CD4-positive, CD25-positive, alpha-beta regulatory T cell (primary cell): ENCODE measurements at places on chromosomes 1 and 21. TPM values are rescaled to one million over a fixed set of nuclear protein-coding genes. Genes with fewer than 3 reads are reported as not detected.

DNA sequence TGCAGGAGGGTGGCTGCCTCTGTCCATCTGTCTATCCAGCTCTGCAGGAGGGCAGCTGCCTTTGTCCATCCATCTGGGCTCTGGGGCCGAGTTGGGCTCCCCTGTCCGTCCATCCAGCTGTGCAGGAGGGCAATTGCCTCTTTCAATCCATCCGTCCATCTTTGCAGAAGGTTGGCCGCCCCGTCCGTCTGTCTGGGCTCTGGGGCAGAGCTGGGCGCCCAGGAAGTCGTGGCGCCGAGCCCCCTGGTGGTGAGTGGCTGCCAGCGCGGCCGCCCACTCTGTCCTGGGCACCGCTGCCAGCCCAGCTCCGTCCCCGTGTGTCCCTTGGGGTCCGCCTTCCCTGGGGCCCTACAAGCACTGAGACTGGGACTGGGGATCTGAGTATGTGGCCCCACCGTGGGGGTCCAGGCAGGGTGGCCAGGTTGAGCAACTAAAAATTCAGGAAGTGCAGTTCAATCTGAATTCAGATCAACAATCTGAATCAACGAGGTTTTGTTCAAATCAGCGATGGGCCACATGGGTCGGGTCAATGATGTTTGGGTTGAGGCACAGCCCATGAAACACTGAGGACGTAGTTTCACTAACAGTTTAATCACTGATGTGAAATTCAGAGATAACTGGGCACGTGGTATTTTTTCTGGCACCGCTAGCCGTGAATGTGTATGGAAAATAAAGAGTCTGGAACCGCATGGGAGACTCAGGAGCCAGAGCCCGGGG is 99.1 kb upstream of the ACTRT2 start:
- no peak overlapping the region for H3K27ac ChIP-seq
- no peaks in the 10 kb centered on the region for H3K36me3 ChIP-seq
- H3K27me3 ChIP-seq: no peaks in the 10 kb centered on the region
- peak; percentile 2 for DNase-seq
- no peaks in the 10 kb centered on the region for H3K4me1 ChIP-seq

DNA sequence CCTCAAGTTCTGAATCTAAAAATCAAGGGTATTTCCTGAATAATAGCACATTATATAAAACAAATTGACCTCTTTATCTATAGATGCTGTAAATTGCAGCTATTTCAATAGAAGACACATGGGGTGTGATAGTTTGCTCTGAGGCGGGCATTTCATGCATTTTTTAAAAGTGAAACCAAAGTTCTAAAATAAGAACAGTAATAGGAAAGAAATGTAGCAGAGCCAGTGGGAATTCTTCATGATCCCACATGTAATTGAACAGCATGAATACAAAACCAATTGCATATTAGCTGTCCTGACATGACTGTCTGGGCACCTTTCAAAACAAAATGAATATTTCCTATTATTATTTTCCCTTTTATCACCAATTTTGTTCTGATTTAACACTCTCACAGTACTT is 85.0 kb downstream of the RGS21 start:
- H3K27me3 ChIP-seq: no peaks in the 10 kb centered on the region
- H3K4me1 ChIP-seq: no peaks in the 10 kb centered on the region
- H3K36me3 ChIP-seq: no peaks in the 10 kb centered on the region
- DNase-seq: no peak
- H3K27ac ChIP-seq: no peak overlapping the region
- H3K4me3 ChIP-seq: no peak overlapping the region

- no peak overlapping the region for H3K27ac ChIP-seq
- no peaks in the 10 kb centered on the region for H3K4me1 ChIP-seq
- no peaks in the 10 kb centered on the region for H3K27me3 ChIP-seq
- H3K4me3 ChIP-seq: no peak overlapping the region
- H3K36me3 ChIP-seq: no peaks in the 10 kb centered on the region
- no peak for DNase-seq
Observed at GRCh38 chr1:43506233-43506632, 24.4 kb upstream of the PTPRF start.

The GLRX2 gene
- 5.2 TPM for total RNA-seq

GRCh38 chr1:92585831-92586230 is 99.1 kb upstream of the GFI1 start:
- H3K4me3 ChIP-seq: no peak overlapping the region
- peaks cover 23% of the 10 kb centered on the region for H3K4me1 ChIP-seq
- no peak overlapping the region for H3K27ac ChIP-seq
- H3K27me3 ChIP-seq: no peaks in the 10 kb centered on the region
- H3K36me3 ChIP-seq: no peaks in the 10 kb centered on the region

DNA sequence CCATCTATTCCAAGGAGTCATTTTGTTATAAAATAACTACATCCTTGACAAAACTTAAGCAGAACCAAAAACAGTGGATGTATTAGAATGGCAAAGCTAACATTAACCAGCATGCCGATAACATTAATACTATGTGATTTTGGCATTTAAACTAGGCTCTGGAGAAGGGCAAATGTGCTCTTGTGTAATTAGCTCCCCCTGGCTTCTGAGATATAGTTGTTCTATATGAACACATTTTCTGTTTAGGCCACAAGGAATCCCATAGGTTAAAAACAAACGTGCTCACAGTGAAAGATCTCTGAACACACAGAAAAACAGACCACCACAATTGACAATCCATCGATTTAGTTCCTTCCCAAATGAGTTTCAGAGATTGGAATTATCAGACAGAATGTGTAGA is 57.4 kb upstream of the TARS2 start:
- H3K27me3 ChIP-seq: no peaks in the 10 kb centered on the region
- no peak overlapping the region for H3K27ac ChIP-seq
- no peak overlapping the region for H3K4me3 ChIP-seq
- peak; percentile 30 for DNase-seq

GRCh38 chr1:207418351-207418750 is 35.8 kb upstream of the CR2 start:
- H3K36me3 ChIP-seq: no peaks in the 10 kb centered on the region
- peaks cover 2% of the 10 kb centered on the region for H3K27me3 ChIP-seq
- H3K27ac ChIP-seq: no peak overlapping the region

- no peaks in the 10 kb centered on the region for H3K4me1 ChIP-seq
- H3K27ac ChIP-seq: no peak overlapping the region
- DNase-seq: no peak
- H3K36me3 ChIP-seq: no peaks in the 10 kb centered on the region
- no peak overlapping the region for H3K4me3 ChIP-seq
Observed at GRCh38 chr1:183241471-183241870, 55.4 kb downstream of the LAMC2 start.

GRCh38 chr1:194372266-194372665 is 1185.9 kb upstream of the B3GALT2 start:
- no peaks in the 10 kb centered on the region for H3K36me3 ChIP-seq
- no peaks in the 10 kb centered on the region for H3K4me1 ChIP-seq
- H3K27me3 ChIP-seq: no peaks in the 10 kb centered on the region
- no peak overlapping the region for H3K4me3 ChIP-seq

The SLC37A1 gene
- 18.8 TPM for total RNA-seq

DNA sequence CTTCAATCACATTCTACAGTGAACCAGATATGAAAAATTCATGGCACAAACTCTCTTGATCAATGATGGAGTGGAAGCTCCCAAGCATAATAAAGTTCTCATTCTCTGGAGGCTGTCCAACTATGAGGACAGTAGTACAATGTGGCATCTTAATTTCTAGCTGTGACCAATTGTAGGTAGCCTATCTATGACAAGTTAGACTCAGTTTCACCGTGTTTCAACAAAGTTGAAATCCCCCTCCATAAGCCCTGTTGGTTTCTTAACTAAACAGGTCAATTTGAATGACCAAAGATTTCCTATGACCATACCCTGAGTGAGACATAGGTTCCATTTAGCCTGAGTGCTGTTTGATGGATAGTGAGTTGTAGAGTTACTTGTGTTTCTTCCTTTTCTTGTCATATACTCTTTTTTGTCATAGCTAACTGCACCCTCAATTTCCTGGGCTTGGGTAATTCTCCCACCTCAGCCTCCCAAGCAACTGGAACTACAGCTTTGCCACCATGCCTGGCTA is 11.8 kb downstream of the PATJ start:
- H3K27ac ChIP-seq: no peak overlapping the region
- H3K4me1 ChIP-seq: no peaks in the 10 kb centered on the region
- no peak overlapping the region for H3K4me3 ChIP-seq
- H3K27me3 ChIP-seq: no peaks in the 10 kb centered on the region

- no peaks in the 10 kb centered on the region for H3K4me1 ChIP-seq
- no peak overlapping the region for H3K4me3 ChIP-seq
- DNase-seq: no peak
- no peak overlapping the region for H3K27ac ChIP-seq
Observed at GRCh38 chr1:37868466-37868865, 9.1 kb upstream of the MTF1 start.

DNA sequence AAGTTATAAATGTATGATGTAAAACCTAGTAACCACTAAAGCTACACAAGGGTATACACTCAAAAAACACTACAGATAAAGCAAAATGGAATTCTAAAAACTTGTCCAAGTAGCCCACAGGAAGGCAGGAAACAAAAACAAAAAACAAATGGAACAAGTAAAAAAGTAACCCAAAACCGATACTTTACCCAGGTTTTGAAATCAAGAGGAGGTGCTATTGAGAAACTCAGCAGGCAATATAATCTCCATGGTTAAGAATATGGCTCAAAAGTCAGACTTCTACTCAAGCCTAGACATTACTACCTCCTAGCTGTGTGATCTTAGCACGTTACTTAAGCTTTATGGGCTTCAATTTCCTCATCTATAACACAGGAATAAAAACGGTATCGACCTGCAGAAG is 13.3 kb downstream of the RBBP5 start:
- no peaks in the 10 kb centered on the region for H3K4me1 ChIP-seq
- DNase-seq: no peak
- no peaks in the 10 kb centered on the region for H3K27me3 ChIP-seq

DNA sequence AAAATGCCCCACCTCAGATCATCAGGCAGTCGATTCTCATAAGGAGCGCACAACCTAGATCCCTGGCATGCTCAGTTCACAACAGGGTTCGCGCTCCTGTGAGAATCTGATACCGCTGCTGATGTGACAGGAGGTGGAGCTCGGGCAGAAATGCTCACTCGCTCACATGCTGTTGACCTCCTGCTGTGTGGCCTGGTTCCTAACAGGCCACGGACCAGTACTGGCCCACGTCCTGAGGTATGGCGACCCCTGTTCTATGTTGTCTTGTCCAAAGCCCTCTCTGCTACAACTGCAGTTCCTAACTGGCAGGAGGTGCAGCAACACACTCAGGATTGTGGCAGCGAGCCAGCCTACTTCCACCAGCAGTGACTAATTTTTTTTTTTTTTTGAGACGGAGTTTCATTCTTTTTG is 70.6 kb downstream of the CLSTN1 start:
- H3K36me3 ChIP-seq: peaks cover 62% of the 10 kb centered on the region
- no peaks in the 10 kb centered on the region for H3K4me1 ChIP-seq
- H3K27me3 ChIP-seq: no peaks in the 10 kb centered on the region
- H3K4me3 ChIP-seq: no peak overlapping the region

DNA sequence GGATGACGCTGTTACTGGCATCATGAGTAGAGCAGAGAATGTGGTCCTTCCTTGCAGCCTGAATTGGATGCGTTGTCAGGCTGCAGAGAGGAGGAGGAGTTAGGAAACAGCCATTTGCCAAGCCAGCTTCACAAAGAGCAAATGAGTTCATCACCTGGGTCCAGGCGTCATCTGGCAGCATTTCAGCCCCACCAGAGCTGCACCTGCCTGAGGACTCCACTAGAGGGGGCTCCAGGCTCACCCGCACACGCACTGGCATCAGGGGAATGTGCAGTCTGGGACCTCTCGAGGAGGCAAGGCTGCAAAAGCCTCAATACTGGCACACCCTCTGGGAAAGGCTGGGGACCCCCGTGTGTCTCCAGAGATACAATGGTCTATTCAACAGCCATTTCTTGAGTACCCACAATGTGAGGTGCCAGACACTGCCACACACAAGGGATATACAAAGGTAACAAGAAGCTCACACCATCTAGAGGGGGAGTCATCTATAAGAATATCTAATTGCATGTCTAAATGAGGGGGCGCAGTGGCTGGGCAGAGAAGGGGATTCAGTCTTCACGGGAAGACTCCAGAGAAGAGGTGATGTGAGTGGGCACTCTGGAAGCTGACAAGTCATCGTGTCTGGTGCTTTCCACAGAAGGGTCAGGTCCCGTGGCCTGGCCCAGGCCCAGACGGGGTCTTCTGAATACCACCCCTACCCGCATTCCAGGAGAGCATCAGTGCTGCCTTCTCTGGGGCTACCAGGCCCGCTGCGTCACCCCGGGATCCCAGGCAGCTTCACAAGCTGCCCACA is 53.5 kb upstream of the CNTN2 start:
- DNase-seq: peak; percentile 46
- no peaks in the 10 kb centered on the region for H3K27me3 ChIP-seq
- no peaks in the 10 kb centered on the region for H3K36me3 ChIP-seq
- no peak overlapping the region for H3K4me3 ChIP-seq

- DNase-seq: no peak
- H3K4me1 ChIP-seq: peaks cover 18% of the 10 kb centered on the region
- H3K27me3 ChIP-seq: no peaks in the 10 kb centered on the region
- H3K36me3 ChIP-seq: no peaks in the 10 kb centered on the region
- H3K27ac ChIP-seq: no peak overlapping the region
- H3K4me3 ChIP-seq: no peak overlapping the region
Observed at GRCh38 chr1:206048582-206048981, 4.4 kb upstream of the RHEX start.

- no peaks in the 10 kb centered on the region for H3K27me3 ChIP-seq
- no peak overlapping the region for H3K27ac ChIP-seq
- H3K36me3 ChIP-seq: peaks cover 9% of the 10 kb centered on the region
- no peak overlapping the region for H3K4me3 ChIP-seq
Observed at GRCh38 chr1:235782601-235783000, 84.1 kb downstream of the LYST start.

The RGS13 gene
- total RNA-seq: 0.32 TPM

DNA sequence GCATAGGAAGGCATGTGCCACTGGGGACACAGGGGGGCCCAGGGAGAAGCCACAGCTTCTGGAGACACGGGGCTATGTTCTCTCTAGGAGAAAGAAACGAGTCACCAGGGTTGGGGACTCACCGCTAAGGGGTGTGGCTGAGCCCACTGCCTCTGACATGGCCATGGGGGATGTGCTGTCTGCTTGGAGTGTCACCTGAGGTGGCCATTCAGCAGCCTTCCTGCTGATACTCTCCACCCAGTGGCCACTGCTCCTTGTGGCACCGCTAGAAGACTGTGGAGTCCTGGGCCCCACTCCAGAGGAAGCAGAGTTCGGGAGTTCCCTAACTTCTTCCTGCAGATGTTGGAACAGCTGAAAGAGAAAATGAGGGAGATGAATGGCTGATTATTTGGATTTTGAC is 91.2 kb upstream of the SLC45A1 start:
- H3K4me1 ChIP-seq: no peaks in the 10 kb centered on the region
- H3K36me3 ChIP-seq: no peaks in the 10 kb centered on the region
- no peak overlapping the region for H3K4me3 ChIP-seq
- H3K27me3 ChIP-seq: no peaks in the 10 kb centered on the region
- H3K27ac ChIP-seq: no peak overlapping the region

- DNase-seq: no peak
- no peak overlapping the region for H3K4me3 ChIP-seq
- no peak overlapping the region for H3K27ac ChIP-seq
- H3K36me3 ChIP-seq: no peaks in the 10 kb centered on the region
- H3K4me1 ChIP-seq: no peaks in the 10 kb centered on the region
Observed at GRCh38 chr1:29450591-29450990, 214.3 kb downstream of the PTPRU start.
